ENCODE measurements at places on chromosomes 5 and 9.

DNA sequence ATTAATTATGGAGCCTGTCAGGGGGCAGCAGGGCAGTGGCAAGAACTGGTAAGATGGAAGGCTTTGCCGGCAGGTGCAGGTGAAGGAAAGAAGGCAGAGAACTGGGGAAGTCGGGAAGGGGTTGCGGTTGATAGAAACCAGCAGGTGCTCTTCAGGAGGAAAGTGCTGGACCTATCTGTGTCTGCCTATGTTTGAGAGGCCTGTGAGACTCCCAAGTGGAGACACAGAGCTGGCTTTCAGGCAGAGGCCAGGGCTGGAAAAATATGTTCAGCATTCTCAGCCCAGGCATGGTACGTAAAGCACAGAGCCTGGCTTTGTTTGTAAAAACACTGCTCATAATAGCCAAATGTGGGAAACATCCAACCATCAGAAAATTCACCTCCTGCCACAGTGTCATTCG lies 69.5 kb downstream of the S1PR3 start:
- DNase-seq, result no peak

- no peak for DNase-seq
Measured at GRCh38 chr5:132183723-132184122, 43.9 kb downstream of the P4HA2 start.

DNA sequence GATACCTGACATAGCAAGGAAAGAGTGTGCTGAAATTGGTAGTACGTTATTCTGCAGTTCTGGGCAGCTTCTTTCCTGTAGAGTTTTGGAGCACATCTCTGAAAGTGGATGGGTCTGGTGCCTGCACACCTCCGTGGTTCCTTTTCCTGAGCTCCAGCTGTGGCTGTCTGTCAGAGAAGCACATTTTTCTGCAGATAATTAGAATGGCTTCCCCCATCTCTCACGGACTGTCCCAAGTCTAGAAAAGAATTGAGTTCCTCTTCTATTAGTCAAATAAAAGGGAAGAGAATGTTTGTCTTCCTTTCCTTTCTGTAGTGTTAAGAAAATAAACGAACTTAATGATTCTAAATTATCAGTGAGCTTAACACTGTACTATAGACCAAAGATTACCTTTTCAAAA lies 55.7 kb downstream of the VCAN start:
- no peak for DNase-seq

GRCh38 chr5:81315336-81315735 lies 13.9 kb downstream of the ZCCHC9 start:
- no peak for DNase-seq

DNA sequence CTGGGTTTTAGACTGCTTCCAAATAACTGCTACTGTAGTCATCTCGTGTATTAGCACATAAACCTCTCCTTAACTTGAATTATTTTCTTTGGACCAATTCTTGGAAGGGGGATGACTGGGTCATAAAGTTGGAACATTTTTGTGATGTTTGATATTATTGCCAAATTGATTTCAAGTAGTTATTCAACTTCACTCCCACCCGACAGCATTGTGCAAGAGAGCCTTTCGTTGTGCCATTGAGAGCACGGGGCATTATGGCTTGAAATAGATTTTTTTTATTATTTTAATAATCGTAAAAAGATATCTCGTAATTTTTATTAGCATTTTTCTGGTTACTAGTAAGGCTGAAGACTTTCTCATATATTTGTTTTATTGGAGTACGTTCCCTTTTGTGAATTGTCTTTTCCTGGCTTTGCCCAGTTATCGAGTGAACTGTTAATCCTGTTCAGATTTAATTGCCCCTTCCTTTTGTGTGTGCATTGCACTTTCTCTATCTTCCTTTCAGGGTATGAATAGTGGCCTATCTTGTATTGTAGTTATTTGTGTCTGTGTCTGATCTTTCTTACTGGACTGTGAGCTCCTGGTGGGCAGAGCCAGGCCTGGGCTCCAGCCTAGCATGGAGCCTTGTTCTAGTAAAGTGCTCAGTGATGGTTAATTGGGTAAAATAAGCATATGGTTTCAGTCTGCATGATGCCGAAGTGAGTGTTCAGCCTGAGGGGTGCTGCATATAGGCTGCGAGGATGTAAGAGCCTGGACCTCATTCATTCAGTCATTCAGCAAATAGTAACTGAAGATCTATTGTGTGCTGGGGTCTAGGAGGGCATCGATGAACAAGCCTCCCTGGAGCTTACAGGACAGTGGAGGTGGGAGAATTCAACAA lies 93.5 kb upstream of the SHB start:
- DNase-seq, result no peak

DNA sequence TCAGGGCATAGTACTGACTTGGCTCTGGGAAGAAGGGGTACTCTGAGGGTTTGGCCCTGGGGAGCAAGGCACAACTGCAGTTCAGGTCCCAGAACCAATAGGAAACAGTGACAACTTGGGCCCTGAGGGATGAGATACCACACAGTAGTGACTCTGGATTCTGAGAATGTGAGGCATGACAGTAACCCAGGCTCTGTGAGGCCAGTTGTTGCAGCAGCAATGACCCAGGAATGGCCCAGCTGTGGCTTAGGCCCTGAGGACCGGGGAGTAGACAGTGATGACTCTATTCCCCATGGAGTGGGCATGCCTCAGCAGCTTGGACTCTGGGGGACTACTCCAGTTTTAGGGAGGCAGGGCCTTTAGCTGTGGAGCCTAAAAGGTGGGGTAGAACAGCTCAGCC lies 21.5 kb upstream of the NFIL3 start:
- DNase-seq, result no peak

GRCh38 chr5:40678460-40679147 lies 1.1 kb upstream of the PTGER4 start:
- no peak for DNase-seq

- DNase-seq, result no peak
Measured at GRCh38 chr5:138832218-138832617, 42.9 kb downstream of the LRRTM2 start.

DNA sequence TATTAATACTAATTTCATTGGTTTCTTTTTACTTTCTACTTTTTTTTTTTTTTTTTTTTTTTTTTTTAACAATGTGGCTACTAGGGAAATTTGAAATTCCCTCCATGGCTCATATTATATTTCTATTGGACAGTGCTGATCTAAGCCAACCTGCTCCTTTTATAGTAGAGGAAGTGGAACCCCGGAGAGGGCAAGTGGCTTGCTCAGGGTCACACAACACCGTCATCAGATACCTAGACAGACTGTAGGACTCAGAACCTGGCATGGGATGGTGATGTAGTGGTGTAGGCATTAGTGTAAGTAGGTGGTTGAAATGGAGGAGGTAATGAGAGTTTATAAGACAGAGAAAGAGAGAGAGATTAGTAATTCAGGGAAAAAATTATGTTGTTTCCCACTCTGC lies 10.8 kb downstream of the ZNF618 start:
- DNase-seq, result no peak

DNA sequence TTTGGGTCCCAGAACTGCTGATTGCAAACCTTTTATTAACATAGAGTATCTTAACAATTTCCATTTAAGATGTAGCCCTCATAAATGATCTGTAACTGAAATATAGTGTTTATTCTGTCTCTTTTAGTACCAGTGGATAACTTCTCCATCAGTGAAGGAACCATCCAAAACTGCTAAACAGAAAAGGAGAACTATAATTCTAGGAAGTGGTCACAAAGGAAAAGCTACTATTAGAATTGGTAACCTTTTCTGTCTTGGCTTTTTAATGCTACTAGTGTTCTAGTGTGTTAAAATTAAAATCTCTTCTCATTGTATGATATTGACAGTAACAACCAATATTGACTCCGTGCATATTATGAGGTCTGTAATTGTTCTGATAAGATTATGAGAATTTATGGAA lies 12.8 kb downstream of the CEP78 start:
- DNase-seq, result no peak

DNA sequence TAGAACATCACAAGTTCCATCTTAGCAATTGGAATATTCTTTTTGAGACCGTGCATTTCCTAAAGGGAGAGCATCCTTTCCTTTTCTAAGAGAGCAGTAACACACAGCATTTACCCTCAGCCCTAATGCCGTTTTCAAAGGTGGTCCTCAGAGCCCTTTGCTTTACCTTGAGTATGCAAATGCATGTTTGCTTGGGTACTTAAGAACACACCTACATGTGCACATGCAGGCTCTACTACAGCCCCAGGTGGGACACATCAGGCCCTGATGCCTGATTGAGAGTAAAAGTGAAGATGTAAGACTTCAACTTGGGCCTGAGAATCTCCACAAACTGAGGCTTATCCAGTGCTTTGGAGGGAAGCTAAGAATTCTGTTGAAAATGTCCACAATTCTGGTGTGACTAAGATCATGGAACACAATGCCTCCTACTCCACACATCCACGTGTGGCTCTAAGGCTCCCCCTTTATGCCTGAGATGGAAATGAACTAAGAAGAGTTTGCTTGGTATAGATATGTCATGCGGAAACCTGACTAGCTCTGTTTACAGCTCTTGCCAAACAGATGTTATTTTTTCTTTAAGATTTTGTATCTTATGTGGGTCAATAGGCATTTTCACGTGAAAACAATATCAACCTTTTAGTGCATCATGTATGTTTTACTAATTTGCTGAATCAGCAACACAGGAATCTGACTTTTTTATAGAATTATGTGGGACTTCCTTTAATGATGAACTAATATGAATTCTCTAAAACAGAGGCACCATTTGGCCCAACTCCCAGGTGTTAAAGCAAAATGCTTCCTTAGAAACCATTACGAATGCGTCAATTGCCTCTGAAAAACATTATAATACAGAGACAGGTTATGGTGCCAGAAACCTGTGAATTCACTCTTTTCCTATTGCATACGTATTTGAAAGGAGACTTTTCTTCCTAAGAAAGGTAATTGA lies 48.9 kb upstream of the SLC2A8 start:
- no peak for DNase-seq

GRCh38 chr9:68872026-68872501 lies 141.8 kb downstream of the PRKACG start:
- no peak for DNase-seq

DNA sequence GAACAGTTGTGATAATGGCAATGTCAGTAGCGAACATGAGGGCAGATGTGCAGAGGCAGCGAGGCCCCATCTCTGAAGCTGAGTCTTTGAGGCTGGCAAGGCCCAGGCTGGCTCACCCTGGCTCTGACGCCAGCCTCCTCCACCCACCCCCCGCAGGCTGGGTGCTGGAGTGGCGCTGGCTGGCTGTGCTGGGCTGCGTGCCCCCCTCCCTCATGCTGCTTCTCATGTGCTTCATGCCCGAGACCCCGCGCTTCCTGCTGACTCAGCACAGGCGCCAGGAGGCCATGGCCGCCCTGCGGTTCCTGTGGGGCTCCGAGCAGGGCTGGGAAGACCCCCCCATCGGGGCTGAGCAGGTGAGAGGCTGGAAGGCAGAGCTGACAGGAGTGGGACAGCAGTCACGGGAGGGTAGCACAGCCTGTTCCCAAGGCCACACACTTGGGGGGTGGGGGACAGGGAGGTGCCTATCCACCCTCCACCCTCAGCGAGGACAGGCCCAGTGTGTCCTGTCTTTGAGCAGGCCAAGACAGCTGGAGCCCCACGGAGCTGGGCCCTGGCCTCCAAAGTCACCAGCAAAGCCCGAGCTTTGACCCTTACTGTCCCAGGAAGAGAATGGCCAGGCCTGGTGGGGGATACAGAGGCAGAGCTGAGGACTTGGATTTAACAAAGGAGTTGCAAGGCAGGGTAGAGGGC lies 5.6 kb downstream of the SLC2A8 start:
- no peak for DNase-seq

- no peak for DNase-seq
Measured at GRCh38 chr5:161344234-161344633, 202.3 kb downstream of the GABRB2 start.

GRCh38 chr9:14471041-14471440 lies 157.1 kb upstream of the NFIB start:
- no peak for DNase-seq

DNA sequence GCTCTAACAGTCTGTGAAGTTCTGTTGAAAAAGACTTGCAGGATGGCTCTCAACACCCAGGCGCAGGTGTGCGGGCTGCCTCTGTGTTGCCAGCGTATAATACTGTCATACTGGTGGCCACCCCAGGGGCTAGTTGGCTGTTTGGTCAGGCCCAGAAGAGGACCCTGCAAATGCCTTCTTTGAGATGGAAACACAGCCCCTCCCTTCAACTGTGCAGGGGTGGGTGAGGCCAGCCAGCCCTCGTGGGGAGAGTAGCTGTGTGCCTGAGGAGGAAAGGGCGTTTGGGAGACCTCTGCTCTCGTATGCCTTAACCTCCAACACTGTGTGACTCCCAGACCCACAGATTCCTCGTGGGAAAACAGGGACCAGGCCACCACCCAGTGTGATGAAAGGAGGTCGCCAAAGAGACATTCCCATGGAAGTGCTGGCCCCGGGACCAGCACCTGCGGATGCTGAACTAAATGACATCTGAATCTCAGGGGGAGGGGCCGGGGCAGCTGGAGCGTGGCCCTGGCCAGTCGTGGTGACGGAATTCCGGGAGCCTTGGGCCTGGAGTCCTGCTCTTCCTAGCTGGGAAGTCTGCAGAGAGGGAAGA lies 11.3 kb upstream of the SCGB3A1 start:
- no peak for DNase-seq

- no peak for DNase-seq
Measured at GRCh38 chr9:137604345-137605086, 970 bp upstream of the ARRDC1 start.

GRCh38 chr9:121317737-121318630 lies 50.0 kb downstream of the GSN start:
- no peak for DNase-seq

- DNase-seq, result no peak
Measured at GRCh38 chr5:172691886-172692285, 50.8 kb downstream of the NEURL1B start.
